ENCODE measurements at places on chromosomes 13 and 19.

DNA sequence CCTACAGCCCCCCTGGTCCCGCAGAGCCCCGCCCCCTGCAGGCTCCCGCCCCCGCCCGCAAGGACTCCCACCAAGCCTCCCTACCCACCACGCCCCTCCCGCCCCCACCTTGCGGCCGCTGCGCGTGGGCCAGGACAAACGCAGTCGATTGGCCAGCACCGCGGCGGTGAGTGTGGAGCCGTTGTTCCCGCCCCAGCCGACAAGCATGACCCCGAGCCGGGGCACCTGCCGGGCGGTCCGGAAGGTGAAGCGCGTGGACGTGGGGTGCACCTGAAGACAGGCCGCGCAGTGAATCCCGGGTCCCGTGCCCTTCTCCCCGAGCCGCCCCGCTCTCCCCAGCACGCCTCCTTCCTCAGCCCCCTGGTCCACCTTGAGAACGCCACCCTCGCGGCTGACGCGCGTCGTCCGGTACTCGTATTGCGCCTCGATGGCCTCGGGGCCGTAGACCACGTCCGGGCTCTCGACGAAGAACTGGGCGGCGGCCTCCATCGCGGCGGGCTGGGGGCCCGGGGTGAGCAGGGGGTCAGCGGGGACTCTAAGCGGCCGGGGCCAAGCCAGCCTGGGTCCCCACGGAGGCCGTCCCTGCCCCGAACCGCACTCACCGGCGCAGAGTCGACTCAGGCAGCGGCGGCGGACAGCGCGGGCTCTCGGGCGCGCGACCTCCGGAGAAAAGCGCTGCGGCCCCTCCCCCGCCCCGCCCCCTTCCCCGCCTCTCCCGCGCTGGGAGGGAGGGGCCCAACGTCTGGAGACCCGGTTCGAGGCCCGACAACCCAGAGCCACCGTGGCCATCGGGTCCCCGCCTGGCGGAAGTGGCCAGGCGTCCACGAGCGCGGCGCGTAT is at the start of gene ISYNA1:
TSS of gene ISYNA1 (minus strand) at position 643 of the 840 bp plus-strand sequence. CDS start at position 489, 154 bp downstream.
- DNase-seq = peak; percentile 69

DNA sequence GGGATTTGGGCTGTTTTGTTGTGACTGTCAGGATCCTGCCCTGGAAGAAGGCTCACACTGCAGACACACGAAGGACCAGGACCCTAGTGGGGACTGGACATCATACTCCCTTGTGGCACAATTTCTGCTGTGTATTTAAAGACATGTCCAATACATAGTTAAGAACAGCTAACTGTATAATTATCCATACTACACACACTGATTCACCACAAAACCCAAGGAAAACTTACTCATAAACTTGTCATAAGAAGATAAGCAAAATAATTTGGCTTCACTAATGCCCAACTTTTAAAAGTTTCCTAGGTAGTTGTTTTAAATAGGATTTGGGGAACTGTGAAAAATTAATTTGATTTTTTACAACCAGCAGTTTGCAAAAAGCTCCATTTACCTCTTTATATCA is 46.1 kb downstream of the LATS2 start:
- DNase-seq = no peak

GRCh38 chr19:17534767-17535166 is 20.7 kb upstream of the COLGALT1 start:
- no peak for DNase-seq

DNA sequence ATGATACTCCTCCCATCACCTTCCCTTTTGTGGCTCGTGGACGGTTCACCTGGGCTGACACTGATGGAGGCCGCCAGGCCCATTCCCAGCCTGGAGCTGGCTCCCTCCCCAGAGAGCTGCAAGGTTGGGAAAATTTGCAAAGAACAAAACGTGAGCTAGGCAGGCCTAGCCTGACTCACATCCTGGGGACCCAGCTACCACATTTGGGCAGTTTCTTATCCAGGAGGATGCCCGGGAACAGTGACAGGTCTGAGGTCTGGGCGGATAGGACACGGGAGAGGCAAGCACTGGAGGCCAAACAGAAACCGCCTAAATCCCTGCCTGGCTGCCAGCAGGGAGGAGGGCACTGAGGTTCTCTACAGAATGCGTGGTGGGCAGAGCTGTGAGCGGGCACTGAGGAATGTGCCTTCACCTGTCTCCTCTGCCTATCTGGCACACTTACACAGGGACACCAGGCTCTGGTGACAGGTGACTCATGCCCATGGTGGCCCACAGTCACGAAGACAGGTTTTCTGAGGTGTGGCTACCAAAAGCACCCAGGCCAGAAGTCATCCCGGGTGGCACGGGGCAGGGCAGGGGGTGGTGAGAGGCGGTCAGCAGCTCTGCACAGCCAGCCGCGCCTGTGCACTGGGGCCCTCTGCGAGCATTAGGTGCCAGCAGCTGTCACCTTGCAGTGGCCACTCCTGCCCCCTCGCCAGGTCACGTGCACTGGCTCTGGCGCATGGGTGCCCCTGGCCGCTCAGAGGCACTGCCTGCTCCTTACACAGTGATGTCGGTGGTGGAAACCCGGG is 23.2 kb downstream of the SH3GL1 start:
- DNase-seq = no peak

DNA sequence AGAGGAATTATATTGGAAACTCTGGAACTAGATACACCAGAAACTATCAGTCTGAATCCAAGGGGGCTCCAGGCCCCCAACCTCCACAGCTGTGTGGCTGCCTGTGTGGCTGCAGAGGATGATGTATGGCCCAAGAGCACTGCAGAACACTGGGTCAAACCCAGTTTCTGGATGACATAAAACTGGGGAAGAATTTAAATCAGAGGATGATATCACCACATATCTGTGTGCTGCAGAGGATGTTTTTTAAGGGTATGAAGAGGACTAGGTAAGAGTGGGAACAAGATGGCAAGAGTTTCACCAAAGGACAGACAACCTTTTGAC is 226.4 kb downstream of the SUCLA2 start:
- DNase-seq = no peak

DNA sequence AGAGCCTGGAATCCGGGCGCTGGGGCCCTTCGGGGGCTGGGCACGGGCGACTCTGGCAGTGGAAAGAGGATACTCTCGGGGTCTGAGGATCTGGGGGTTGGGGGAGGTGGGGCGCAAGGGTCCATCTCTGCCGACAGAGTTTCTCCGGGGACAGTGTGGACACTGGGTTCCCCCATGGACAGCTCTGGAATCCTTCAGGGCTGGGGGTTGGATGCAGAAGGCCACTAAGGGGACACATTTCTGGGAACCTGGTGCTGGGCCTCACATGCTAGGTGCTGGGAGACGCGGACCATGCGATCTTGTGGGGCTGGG is 2.3 kb downstream of the TGFBR3L start:
- DNase-seq = no peak

DNA sequence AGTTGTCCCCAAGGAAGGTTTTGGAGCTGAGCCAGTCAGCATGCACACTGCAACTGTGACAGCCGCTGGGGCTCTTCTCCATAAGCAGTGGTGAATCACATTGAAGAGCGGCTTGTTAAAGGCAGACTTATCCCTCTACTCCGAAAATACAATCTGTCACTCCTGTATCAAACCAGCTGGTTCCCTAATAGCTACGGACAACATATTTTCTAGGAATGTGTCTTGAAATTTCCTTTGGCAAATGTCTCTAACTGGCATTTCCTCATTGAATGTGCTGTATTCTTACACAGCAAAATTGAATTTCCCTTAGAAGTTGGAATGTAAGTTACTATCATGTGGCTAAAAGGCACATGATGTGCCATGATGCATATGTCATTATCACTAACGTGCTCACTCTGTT is 104.0 kb upstream of the GPR12 start:
- DNase-seq = no peak

GRCh38 chr19:50565984-50566903 is 2.0 kb downstream of the LRRC4B start:
- DNase-seq = no peak

- no peak for DNase-seq
These were observed 10.1 kb downstream of the SIX5 start for GRCh38 chr19:45758921-45759320.

- DNase-seq = no peak
These were observed 529 bp downstream of the ZNF836 start for GRCh38 chr19:52170863-52171320.
